ENCODE measurements at places on chromosomes 5 and 9.

DNA sequence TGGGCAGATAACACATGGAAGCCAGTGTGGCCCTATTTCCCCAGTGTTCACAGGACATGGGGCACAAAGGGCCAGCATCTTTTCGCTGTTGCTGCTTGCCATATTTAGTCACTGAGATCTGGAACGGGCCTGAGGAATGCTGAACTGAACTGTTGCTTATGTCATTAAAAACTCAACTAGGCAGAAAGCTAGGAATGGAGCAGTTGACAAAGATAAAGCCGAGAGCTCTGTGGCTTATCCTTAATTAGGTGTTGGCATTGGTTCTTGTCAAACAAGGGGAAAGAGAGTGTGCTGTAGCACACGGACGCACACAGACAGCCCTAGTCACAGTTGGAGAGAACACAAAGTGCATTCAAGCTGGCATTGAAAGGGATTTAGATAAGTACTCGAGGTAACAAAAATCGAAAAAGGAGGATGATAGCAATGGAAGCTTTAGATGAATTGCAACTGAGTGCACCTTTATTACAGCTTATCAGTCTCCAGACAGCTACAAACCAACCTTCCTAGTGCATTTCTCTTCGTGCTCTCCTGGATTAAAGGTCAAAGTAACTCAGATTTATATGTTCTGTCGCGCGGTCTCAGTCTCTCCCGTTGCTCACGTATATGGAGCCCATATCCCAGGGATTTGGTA, 450.2 kb upstream of the ZNF608 start:
- no peak for DNase-seq

DNA sequence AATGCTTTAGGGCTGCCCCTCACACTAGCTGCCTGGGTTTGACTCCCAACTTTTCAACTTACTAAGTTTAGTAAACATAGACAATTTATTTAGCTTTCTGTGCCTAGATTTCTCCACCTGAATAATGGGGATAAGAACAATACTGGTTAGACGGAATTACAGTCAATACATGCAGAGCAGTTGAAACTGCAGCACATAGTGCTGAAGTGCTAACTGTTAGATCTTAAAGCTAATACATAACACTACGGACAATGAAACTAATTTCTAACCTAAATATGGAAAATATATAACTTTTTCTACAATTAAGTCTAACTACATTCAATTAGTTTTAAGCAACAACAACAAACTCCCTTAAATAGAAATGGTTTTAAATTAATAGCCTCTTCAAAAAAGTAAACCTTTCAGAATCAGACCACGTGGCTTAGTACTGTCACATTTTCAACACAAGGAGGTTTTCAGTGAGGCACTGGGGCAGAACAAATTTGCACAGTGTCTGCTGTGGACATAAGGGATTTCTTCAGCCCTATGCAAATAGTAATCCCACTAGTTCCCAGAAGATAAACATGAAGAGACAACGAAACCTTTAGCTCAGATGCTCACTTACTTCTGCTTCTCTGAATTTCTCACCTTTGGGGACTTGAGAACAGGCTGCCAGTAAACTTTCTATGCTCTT, 293.4 kb downstream of the EDIL3 start:
- DNase-seq, result no peak

DNA sequence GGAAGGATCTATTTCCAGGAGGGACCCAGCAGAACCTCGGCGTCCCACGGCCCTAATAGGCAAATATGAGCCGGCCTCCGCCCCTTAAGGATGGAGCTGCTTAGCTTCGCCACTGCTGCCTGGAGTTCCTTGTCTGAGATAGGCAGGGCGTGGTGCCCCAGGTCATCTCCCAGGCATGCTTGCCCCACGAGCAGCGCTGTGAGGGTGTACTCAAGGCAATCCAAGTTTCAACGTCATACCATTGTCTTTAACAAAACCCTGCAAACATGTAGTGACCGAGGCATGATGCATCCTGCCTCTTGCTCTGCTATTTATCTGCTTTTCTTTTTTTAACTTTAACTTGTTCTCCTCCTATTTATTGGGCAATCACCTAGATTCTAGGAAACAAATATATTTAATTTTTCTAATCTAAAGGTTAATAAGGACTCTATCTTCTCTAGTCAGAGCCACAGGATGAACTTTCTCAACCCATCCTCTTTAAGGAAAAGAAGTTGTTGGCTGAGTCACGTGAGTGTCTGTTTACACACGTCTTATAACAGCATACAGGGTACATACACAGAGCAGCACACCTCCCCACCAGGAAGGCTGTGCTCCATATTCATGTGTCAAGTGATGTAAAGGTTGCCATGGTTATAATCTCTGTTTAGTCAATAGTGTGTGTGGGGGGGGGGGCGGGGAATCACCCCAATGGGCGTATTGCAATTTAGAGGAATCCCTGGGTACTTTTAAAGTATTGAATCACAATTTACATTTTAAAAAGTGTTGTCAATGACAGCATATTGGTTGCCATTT, 27.3 kb upstream of the ZSWIM6 start:
- no peak for DNase-seq

DNA sequence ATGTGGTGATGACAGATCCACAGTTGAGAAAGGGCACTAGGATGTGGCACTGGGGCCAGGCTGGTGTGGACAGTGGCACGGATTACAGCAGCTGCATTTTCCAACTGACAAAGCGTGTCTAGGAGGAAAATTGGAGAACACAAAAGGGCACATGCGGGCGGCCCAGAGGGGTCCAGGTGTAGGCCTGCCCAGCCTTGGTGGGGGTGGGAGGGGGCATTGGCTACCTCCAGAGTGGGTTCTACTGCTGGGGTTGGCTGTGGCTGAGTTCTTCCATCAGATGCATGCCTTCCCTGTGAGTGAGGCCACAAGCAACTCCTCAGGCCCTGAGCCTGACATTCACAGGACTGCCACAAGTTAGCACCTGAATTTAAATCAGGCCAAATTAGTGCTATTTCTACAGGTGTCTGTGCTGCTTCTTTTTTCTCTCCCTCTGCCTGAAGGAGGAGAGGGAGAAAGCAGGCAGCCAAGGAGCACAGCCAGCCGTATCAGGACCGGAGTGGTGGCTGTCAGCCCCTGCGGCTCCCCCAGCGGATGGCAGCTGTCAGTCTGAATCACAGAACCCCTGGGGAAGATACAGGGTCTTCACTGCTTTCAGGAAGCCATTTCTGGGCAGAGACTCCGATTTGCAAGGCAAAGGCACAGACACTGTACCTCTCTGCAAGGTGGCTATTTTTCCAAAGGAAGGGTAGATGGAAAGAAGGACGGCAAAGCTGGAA, 464.2 kb downstream of the SPOCK1 start:
- DNase-seq, result no peak
